ENCODE measurements at places on chromosomes 3 and 15.

DNA sequence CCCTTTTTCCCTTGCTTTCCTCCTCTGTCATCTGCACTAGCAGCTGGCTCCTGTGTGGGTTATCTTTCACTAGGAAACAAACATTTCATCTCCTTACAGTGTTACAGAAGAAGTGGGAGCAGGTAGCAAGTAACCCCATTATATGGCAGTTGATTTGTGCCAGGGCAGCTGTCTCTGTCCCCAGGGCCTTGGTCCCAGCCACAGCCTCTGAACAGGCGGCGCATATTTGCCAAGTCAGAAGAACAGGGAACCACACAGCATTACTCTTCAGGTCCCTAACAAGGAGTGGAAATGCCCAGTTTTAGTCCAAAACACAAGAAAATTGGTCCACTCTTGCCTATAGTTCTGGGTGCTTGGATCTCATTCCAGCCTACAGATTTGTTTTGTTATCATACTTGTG lies 80.7 kb upstream of the PXYLP1 start:
- no peak for DNase-seq

DNA sequence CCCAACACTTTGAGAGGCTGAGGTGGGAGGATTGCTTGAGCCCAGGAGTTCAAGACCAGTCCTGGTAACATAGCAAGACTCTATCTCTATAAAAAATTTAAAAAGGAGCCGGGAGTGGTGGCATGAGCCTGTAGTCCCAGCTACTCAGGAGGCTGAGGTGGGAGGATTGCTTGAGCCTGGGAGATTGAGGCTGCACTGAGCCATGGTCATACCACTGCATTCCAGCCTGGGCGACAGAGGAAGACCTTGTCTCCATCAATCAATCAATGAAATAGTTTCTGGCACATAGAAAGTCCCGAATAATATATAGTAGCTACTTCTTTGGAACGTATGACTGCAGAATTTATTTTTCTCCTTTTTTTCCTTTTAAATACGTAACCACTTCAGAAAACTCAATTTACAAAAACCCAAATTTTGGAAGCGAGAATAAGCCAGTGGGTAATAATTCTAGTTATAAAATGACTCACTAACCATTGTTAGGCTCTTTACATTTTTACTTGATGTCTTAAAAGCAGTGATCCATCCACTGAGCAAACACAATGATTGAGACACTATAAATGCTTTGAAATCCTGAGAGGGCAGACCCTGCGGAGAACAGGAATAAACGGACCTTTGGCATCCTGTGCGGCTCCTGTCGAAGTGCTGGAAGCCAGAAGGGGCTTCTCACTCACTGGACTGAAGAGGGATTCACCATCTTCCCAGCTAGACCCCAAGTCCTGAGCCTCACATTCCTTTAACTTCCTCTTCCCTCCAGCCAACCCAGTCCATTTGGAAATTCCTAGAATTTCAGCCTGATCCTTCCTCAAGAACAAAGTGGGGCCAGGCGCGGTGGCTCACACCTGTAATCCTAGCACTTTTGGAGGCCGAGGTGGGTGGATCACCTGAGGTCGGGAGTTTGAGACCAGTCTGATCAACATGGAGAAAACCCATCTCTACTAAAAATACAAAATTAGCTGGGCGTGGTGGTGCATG lies 68.4 kb upstream of the MFGE8 start:
- DNase-seq: no peak

DNA sequence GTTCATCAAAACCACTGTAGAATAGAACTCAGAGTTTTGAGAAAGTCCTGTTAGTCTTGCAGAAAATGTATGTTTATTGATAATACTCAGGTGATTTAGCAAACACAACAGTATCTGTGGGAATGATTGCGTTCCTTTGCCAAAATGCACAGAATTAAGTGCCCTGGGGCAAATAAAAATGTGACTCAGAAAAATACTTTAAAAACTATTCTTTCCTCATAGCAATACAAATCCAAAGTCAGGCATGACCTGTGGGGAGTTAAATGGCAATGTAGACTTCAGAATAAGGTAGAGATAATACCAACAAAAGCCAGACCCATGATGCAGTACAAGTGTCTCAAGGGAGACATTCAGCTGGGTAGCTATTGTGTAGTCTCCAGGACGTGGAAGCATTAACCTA lies 72.3 kb upstream of the SNTN start:
- no peak for DNase-seq

DNA sequence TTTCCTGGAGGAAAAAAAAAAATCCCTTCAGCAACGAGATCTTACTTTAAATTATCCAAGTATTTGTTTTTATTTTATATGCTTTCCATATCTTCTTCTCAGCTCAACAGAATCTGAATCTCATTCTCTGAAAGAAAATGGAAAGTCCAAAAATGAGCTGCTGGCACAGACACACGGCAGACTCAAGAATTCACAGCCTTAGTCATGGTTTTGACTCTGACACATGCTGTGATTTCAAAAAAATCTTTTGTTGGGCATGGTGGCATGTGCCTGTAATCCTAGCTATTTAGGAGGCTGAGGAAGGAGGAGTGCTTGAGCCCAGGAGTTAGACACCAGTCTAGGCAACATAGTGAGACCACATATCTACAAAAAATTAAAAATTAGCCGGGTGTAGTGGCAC lies 565.0 kb downstream of the MAGI1 start:
- DNase-seq: no peak

DNA sequence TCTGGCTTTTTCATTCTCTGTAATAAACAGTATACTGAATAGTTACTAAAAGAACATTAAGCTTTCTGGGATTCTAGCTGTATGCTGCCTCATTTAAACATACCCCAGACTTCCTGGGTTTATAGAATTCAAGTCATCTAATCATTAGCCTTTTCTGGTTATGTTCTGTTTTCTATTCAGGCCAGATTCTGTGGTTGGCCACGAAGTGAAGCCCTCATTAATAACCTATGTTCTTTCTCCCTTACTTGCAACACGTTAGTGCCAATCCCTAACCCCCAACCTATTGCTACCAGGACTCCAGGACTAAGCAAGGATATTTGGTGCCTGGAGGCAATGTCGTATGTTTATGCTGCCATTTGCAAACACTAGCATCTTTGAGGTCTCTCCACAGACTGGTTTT lies 28.6 kb upstream of the MTMR10 start:
- DNase-seq: no peak

- no peak for DNase-seq
Measured at GRCh38 chr3:110767156-110767555, 304.5 kb upstream of the NECTIN3 start.

DNA sequence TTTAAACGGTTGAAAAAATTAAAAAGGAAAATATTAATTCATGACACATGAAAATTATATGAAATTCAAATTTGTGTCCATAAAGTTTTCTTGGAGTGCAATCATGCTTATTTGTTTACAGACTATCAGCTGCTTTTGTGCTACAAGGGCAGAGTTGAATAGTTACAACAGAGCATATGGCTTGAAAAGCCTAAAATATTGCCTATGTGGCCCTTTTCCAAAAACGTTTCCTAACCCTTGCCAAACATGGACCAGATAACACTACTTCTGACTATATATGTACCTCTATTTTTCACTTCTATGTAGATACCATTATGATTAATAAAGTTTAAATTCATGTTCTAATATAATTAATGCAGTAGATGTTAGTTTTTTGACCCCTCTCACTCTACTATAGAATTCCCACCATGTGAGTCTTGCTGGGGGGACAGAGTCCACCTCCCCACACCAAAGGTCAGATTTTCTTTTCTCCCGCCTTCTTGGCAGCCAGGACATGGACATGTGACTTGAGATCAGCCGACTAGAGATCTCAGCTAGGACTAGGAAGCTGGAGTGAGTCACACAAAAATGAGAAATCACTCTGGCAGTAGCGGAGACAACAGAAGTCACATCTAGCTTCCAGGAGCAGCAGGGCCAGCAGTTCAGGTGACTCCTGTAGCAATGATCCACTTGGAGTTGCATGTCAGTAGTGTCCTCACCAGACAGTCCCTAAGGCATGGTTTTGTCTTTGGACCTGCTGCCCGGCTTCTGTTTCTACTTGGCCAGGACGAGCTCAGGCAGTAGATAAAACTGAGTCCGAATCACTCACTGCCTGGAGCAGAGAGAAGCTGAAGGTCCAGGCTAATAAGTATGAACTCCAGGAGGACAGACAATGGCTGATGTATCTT lies 22.4 kb downstream of the CIAO2A start:
- DNase-seq: no peak

GRCh38 chr3:124701687-124702086 lies 28.6 kb upstream of the UMPS start:
- DNase-seq: no peak

- DNase-seq: no peak
Measured at GRCh38 chr3:98529856-98530459, 1.8 kb upstream of the GPR15 start.

DNA sequence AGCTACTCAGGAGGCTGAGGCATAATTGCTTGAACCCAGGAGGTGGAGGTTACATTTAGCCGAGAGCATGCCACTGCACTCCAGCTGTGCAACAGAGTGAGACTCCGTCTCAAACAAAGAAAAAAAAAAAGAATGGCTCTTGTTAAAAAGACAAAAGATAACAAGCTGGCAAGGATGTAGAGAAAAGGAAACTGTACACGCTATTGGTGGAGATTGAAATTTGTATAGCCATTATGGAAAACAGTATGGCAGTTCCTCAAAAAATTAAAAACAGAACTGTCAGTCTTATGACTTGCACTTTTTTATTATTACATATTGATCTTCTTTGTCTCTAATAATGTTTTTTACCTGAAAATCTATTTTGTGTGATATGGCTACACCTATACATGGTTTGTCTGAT lies 41.9 kb downstream of the MEX3B start:
- no peak for DNase-seq

GRCh38 chr3:106510206-106510605 lies 641.4 kb upstream of the CBLB start:
- DNase-seq: no peak

GRCh38 chr3:117483839-117484238 lies 774.3 kb downstream of the TUSC7 start:
- DNase-seq: no peak

DNA sequence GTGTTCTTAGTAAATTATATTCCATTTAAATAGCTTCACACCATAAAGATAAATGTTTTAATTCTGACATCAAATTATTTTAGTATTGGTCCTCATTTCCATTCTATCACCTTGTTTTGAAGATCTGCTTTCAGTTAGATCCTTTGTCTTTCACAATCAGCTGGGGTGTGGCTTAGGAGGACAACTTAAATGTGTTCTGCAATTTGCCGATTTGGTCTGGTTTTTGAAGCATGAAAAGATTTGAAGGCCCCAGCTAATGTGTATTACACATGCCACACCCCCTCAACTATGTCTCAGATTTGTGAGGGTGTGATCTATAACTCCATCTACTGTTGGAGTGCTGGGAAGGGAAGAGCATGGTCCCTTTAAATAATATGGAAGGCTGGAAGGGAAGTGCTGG lies 516.1 kb upstream of the GOLIM4 start:
- no peak for DNase-seq

DNA sequence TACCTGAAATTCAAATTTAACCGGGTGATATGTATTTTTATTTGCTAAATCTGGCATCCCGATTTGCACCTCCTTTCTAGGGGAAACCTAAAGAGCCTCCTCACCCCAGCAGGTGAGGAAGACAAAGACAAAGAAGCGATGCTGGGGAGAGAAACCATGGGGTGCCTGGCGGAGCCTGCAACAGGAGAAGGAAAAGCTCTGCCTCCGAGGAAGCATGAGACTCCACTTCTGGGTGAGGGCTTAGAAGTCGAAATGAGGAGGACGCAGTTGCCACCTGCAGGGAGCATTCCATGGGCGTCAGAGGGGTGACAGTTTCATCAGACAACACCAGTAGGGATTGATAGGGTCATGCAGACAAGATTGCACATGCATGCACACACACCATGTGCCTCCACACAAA lies 30.5 kb upstream of the LYZL4 start:
- DNase-seq: no peak

DNA sequence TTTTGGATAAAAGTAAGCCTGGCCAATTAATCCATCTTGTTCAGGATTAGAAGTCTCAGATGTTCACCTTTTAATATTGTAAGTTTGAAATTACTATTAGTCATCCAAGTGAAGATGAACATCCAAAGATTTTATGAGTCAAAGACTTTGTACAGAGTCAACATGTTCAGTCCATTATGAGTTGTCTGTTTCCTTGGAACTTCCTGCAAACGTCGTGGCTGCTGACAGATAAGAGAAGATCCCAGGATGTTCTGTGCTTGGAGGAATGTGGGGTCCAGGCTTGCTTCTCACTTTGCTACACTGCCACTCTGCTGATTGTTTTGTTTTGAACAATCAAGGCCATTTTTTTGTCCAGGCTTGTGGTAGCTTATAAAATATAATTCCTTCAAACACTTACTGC lies 74.3 kb upstream of the SLCO2A1 start:
- no peak for DNase-seq

DNA sequence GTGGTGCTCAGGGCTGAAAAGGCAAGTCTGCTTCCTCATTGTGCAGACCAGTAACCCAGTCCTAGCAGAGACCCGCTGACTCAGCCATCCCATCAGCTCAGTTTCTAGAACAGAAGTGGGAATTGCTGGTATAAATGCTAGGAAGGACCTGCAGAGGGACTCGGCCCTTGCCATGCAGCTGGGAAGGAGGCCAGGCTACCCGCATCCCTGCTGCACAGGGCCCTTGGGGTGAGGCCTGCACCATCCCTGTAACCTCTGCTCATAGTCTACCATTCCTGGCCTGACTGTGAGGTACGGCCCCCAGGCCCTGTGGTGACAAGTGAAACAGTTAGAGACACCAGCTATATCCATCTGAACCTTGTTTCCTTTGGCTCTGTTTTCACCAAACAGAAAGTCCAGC lies 23.5 kb downstream of the RAB6B start:
- no peak for DNase-seq

- no peak for DNase-seq
Measured at GRCh38 chr3:14344351-14344750, 58.1 kb upstream of the SLC6A6 start.

DNA sequence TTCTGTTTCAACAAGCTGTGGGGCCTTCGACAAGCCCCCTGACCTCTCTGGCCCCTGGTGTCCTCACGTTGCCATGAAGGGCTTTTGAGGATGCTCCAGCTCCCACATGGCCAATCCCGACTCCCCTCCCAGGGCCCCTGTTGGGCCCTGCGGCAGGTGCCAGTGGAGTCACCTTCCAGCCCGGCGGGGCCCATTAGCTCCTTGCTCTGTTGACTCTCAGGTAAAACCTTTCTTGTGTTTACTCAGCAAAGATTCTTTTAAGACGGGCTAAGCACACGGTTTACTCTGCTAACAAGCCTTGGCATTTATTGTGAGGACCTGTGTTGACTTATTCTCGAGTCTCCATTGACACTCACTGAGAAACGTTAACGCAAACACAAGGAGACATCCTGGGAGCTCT lies 15.0 kb downstream of the RPLP1 start:
- DNase-seq: no peak

- DNase-seq: no peak
Measured at GRCh38 chr3:120449701-120450599, 842 bp downstream of the FSTL1 start.

DNA sequence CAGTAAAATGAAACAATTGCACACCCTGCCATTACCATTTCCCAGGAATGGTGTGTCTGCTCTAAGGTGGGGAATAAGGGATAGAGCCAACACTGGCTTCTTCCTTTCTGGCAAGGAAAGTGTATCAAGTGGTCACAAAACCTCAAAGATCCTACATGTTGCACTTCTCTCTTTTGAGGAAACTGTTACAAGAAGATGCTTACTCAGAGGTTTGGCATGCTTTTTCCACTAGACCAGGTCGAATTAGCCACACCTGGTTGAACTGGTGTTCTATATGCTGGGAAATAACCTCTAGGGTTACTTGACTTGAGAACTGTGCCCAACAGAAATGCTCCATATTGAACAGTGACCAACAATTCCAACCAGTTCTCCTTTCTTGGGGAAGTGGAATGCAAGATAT lies 102.9 kb downstream of the LRRN1 start:
- no peak for DNase-seq

All from stimulated activated CD8-positive, alpha-beta memory T cell treated with anti-CD3 and anti-CD28 coated beads, Interleukin-2, amount 100 ng/mL, for 48 hours (primary cell).